ENCODE measurements at places on chromosomes 11 and 22.

DNA sequence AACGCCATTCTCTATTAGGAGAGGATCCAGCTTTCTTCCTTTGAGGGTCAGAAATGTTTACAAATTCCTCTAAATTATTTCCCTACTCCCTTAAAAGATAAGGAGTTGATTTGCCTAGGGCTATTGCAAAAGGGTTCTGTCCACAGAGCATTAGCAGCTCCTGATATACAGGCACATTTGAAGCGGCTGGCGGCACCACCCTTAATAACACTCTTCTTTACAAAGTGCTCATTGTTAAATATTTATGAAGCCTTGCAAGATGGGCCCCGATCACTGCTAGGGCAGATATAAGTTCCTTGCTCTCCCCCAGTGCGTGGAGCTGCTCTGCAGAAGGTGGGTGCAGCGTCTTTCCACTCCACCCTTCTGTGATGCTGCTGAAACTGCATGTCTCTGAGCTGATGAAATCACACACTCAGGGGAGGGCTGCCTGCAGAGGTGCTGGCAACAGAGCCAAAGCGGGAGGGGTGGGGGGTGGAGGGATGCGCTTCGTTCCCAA, 116.7 kb upstream of the NTM start:
- DNase-seq: no peak

DNA sequence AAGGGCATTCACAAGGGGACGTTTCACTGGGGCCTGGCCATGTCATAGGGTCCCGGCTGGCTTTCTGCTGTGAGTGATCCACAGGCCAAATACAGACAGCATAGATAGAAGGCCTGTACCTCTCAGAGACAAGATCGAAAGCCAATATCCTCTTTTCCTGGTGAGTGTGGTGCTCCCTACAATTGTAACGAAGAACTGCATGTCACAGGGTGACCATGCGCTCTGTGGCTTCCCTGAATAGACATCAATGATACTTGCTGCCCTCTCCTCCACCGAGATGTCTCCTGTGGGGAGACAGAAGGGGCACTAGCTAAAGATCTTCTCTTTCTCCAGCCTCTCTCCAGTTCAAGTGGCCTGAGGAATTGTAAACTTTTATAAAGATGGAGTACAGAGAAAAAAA, 226.1 kb upstream of the POU2AF2 start:
- DNase-seq: no peak

GRCh38 chr11:133733631-133734030, 111.7 kb downstream of the SPATA19 start:
- DNase-seq: no peak

DNA sequence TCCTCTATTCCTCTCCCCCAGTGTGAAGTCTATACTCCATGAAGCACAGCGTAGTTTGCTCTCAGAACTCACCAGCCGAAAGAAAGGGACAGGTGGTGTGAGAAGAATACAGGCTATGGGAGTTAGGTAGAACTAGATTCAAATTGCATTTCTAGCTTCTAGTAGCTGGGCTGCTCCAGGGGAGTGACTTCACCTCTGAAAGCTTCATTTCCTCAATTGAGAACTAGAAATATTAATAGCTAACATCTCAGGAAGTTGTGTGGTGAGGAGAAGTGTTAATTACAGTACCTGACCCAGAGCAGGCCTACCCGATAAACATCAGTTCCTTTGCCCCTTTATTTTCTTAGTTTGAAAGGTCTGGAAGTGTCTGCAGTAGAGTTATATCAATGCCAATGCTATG, 484.7 kb upstream of the TENM4 start:
- DNase-seq: no peak

- DNase-seq: no peak
Observed at GRCh38 chr22:49977578-49977977, 17.0 kb downstream of the PIM3 start.

DNA sequence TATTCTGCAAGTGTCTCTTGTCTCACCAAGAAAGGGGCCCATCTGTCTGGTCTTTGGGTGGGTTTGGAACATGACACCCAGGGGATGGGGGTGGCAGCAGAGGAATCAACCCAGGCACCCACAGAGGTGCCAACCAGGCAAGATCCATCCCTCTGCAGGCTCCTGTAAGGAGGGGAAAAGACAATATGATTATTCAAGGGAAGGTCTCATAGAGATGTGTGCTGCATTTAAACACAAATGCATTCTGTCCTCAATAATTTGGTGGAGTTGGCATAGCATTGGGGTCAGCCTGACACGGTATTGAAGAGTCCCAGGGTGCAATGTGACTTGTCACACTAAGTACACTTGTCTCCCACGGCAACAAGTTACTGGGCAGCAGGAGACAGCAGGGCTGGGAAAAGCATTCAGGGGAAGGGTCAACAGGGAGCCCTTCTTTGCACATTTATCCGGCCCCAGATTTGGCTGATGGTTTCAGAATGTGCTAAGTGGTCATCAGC, 33.1 kb upstream of the SPON1 start:
- DNase-seq: no peak

DNA sequence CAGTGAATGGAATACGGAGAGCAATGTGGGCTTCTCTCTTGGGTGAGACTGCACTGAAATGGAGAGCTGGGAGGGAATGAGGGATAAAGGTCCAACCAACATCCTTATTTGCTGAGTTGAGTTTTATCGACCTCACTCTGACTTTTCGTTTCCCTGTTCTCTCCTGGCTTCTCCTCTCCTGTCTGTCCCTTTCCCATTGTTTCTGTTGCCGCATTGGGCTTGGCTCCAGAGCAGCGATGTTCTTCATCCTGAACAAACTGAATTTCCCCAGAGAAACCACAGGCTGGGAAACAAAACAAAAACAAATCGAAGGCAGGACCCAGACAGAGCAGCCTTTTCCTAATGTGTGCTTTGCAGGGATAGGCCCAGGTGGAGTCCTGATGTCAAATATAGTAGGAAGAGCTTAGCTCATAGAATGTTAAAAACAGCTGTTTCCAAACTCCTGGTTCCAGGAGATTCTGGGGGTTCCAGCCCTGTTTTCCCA, 30.0 kb downstream of the MOV10L1 start:
- no peak for DNase-seq

- no peak for DNase-seq
Observed at GRCh38 chr22:27679693-27680488, 121.7 kb downstream of the MN1 start.

GRCh38 chr11:2952290-2952689, 23.1 kb upstream of the PHLDA2 start:
- no peak for DNase-seq

- no peak for DNase-seq
Observed at GRCh38 chr22:31340360-31340759, 5.8 kb downstream of the PATZ1 start.

- no peak for DNase-seq
Observed at GRCh38 chr11:124759266-124760204, 2.6 kb downstream of the ESAM start.

GRCh38 chr11:61155312-61155711, 5.9 kb downstream of the VPS37C start:
- no peak for DNase-seq

DNA sequence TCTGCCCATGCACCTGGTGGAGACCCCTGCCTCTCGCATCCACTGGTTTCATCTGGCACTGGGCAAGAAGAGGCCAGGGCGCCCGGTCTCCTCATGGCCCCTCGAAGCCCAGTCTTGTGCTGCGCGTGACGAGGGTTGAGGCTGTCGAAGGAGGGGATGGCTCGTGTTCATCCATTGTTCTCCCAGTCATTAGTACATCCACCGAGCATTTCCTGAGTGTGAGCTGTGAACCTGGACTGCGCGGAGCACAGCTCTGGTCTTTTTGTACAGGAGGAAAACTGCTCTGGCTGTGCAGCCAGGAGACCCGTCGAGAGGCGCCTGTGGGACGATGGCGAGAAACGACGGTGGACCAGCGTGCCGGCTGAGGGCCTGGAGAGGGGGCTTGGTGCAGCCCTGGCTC, 6.8 kb downstream of the CACNA1I start:
- DNase-seq: no peak

GRCh38 chr22:20749453-20749852, 24.5 kb upstream of the SERPIND1 start:
- DNase-seq: no peak

GRCh38 chr11:104005234-104005855, 31.1 kb upstream of the DDI1 start:
- no peak for DNase-seq

DNA sequence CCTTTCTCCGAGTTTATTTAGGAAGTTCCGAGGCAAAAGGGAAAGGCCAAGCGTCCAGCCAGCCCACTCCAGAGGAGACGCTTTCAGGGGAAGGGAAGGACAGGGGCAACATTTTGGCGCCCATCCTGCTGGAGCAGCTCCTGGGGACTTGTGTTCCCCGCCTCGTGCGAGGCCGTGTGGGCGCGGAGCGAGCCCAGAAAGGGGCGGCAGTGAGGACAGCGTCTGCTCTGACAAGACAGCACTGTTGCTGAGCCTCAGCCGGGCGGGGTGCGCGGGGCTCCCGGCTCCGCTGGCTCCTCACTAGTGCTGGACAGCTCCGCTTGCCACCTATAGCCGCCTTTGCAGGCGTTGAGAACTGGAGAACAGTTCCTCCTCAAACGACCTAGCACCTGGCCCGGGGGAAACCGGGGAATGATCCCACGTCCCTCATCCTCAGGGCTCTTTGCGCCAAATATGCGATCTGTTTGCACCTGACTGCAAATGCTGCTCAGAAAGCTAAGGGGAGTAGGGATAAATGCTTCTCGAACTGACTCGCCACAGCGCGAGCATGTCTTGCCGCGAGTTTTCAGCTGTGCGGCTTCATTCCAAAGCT, 722 bp upstream of the GUCY1A2 start:
- no peak for DNase-seq

GRCh38 chr11:441043-441417, 781 bp downstream of the ANO9 start:
- no peak for DNase-seq

DNA sequence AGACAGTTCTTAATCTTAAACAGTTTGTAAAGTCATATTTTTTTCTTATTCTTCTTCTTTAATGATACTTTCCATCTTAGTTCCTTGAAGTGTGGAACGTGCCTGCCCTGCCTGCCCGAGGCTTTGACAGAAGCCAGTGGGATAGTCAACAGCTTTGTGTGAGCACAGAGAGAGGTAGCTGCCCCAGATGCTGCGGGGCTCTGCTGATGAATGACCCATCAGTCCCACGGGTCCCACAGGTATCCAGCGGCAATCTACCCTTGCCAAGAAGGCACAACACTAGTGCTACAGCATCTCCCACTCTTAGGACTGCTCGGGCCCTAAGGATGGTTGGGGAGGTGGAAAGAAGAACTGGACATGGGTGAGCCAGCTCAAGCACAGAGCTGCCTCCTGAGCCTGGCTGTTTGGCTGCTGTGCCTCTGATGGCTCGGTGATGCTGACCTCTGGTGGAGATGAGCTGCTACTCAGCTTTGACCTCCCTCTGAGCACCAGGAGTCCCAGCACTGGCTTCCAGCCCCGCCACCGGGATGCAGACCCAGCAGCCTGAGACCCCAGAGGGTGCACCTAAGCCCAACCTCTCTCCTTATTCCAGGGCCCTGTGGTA, 11.8 kb upstream of the APLNR start:
- DNase-seq: no peak

DNA sequence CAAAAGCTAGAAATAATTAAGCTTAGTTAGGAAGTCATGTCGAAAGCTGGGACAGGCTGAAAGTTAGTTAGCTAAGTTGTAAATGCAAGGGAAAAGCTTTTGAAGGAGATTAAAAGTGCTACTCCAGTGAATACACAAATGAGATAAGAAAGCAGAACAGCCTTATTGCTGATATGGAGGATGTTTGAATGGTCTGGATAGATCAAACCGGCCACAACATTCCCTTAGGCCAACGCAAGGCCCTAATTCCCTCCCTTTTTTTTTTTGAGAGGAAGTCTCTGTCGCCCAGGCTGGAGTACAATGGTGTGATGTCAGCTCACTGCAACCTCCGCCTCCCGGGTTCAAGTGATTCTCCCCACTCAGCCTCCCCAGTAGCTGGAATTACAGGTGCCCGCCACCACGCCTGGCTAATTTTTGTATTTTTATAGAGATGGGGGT, 23.3 kb upstream of the WEE1 start:
- no peak for DNase-seq
